Breast epithelium (tissue), 4 donors: ENCODE measurements at places on chromosomes 13 and 19.

GRCh38 chr13:35489050-35489449 lies 12.6 kb upstream of the MAB21L1 start:
- no peak for DNase-seq

- DNase-seq = no peak
These were observed 17.8 kb upstream of the EMC10 start for GRCh38 chr19:50458396-50459066.

GRCh38 chr13:113005076-113005865 lies 36.3 kb downstream of the MCF2L start:
- DNase-seq = no peak

- DNase-seq = no peak
These were observed 3.5 kb downstream of the STARD13 start for GRCh38 chr13:33281951-33282595.

GRCh38 chr13:27034678-27035111 lies 136.9 kb downstream of the USP12 start:
- DNase-seq = no peak

- no peak for DNase-seq
These were observed 25.4 kb upstream of the SCEL start for GRCh38 chr13:77510156-77510555.

- DNase-seq = no peak
These were observed at the start of gene KIR2DL4 for GRCh38 chr19:54803410-54803809. TSS of gene KIR2DL4 (plus strand) at chr19:54803610. CDS start at chr19:54803652, 42 bp downstream.

GRCh38 chr13:106205871-106206270 lies 329.6 kb downstream of the EFNB2 start:
- DNase-seq = no peak
